Effector memory CD4-positive, alpha-beta T cell (primary cell): ENCODE measurements at places on chromosomes 12 and 14.

GRCh38 chr12:40446385-40446784 is 221.6 kb downstream of the LRRK2 start:
- H3K4me1 ChIP-seq = no peaks in the 10 kb centered on the region
- no peak overlapping the region for H3K27ac ChIP-seq
- no peak for DNase-seq

DNA sequence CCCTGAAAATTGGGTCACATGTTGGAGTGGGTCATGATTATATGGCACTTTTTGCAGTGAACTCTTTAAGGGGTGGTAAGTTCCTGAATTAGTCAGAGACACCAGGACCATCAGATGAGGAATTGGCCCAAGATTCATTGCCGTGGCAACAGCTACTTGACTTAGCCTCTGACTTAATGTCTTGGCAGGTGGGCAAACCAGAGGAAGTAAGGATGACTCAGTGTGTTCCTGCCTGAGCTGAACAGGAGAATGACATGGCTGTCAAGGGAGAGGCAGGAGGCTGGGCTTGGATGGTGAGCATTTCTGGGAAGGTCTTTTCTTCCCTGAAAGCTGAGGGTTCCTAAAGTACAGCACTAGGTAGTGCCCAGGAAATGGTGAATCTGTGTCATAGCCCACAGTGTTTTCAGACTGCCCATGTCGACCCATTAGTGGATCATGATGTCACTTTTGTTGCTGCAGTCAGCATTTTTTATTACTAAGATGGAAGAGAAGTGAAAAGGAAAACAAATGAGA is 170.1 kb upstream of the PWP1 start:
- DNase-seq = no peak
- H3K36me3 ChIP-seq = no peaks in the 10 kb centered on the region
- H3K4me1 ChIP-seq = no peaks in the 10 kb centered on the region

DNA sequence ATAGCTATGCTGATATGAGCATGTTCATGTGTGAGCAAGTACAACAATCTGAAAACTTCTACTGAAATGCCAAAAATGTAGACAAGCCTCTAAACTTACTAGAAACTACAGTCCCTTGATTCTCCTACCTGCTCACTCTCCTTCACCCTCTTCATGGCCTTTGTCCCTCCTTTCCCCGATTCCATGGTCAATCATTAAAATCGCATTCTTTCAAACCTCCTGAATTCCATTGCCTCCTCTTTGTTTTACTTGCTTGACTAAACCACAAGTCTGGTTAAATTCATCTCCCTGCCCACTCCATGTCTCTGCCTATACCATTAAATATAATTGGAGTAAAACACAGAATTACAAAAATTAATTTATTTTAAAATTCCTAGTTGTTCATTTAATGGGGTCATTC is 33.0 kb upstream of the SSTR1 start:
- no peak overlapping the region for H3K4me3 ChIP-seq
- H3K36me3 ChIP-seq = no peaks in the 10 kb centered on the region
- DNase-seq = no peak
- no peaks in the 10 kb centered on the region for H3K27me3 ChIP-seq
- H3K4me1 ChIP-seq = no peaks in the 10 kb centered on the region

DNA sequence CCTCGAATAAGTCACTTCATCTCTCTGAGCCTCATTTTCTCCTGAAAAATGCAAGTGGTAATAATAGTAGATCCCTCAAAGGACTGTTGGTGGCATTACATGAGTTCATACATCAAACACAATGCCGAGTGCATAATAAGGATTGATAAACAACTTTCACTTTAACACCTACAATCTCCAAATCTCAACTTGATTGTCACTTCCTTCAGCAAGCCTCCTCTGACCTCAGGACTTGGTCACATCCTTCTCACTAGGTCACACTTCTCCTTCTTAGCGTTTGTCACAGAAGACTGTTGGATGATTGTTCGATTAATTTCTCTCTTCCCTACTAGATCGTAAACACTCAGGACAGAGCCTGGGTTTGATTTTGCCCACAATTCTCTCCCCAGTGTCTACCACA is 7.9 kb upstream of the PRKAB1 start:
- no peak overlapping the region for H3K4me3 ChIP-seq
- no peaks in the 10 kb centered on the region for H3K36me3 ChIP-seq
- H3K4me1 ChIP-seq = peaks cover 2% of the 10 kb centered on the region
- no peak overlapping the region for H3K27ac ChIP-seq

GRCh38 chr12:6230321-6231110 is 30.3 kb downstream of the CD9 start:
- no peaks in the 10 kb centered on the region for H3K36me3 ChIP-seq
- peaks cover 6% of the 10 kb centered on the region for H3K4me1 ChIP-seq
- H3K27ac ChIP-seq = peak overlapping the region; percentile 37
- DNase-seq = peak; percentile 69
- no peaks in the 10 kb centered on the region for H3K27me3 ChIP-seq
- no peak overlapping the region for H3K4me3 ChIP-seq

GRCh38 chr12:72295101-72295500 is 22.9 kb downstream of the TRHDE start:
- no peaks in the 10 kb centered on the region for H3K36me3 ChIP-seq
- no peaks in the 10 kb centered on the region for H3K27me3 ChIP-seq
- H3K27ac ChIP-seq = no peak overlapping the region
- DNase-seq = no peak

DNA sequence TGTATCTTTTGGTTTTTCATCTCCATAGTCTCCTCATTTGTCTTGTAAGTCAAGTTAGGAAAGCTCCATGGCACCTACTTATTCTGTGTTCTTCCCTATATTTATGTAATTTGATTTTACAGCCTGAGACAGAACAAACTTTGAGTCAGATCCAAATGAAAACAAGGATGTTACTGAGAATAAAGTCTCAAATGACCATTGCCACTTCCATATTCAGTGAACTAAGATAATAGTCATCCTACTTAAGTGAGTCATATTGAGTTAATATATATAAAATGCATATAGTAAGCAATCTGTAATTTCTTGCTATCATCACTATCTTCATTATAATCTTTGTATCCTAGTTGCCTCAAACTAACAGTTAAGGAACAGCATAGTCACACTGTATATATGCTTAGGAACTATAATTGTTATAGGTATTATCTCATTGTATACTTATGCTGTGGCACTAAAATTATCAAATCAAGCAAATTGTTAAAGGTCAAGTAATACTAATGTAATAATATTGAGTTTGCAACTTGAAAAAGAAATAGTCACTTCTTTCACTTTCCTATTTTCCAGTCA is 30.8 kb downstream of the TMTC3 start:
- no peak for DNase-seq
- peaks cover 12% of the 10 kb centered on the region for H3K36me3 ChIP-seq
- no peaks in the 10 kb centered on the region for H3K4me1 ChIP-seq
- H3K27ac ChIP-seq = no peak overlapping the region
- H3K27me3 ChIP-seq = no peaks in the 10 kb centered on the region
